T-helper 1 cell (primary cell): ENCODE measurements at places on chromosomes 4 and X.

GRCh38 chrX:118286066-118286762 lies 59.7 kb upstream of the WDR44 start:
- DNase-seq: no peak

DNA sequence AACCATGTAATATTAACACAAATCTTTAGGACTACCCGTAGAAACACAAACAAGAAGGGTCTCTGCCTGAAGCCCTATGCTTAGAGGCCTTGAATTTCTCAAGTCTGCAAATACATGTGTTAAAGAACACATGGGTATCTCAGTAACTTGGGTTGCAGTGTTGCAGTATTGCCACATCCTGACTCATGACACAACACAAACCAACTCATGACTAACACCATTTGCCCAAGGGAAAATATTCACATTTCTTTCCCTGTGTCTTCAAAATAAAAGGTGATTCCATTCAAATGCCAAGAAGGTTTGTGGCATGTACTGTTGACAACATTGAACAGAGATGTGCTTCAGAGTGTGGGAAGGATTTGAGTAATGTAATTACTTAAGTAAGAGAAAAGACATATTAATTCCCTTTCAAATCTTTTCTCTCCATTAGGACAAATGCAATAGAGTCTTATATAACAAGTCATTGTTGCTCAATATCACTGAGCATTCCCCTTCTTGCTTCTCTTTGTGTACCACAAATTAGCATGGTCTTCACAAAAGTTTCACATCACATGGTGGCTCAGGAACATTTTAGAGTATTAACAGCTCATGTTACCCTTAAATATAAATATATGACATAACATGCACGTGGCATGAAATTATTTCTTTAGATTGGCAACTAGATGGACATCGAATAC lies 487.1 kb downstream of the STPG2 start:
- no peak for DNase-seq

- DNase-seq: no peak
Observed at GRCh38 chr4:16225167-16225862, 956 bp downstream of the TAPT1 start.

DNA sequence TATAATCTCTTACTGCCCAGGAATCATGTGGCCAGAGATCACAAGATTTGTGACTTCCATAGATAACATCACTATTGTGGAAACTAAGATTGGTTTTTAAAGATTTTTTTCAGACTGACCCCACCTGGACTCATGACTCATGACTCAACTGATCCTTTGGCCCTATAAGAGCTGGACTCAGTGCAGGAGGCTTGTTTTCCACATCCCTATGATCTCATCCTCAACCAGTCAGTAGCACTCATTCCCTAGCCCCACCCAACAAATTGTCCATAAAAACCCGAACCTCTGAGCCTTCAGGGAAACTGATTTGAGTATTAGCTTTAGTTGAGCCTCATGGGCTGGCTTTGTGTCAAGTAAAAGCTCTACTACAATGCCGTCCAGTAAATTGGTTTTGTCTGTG lies 7.9 kb upstream of the NOCT start:
- no peak for DNase-seq

DNA sequence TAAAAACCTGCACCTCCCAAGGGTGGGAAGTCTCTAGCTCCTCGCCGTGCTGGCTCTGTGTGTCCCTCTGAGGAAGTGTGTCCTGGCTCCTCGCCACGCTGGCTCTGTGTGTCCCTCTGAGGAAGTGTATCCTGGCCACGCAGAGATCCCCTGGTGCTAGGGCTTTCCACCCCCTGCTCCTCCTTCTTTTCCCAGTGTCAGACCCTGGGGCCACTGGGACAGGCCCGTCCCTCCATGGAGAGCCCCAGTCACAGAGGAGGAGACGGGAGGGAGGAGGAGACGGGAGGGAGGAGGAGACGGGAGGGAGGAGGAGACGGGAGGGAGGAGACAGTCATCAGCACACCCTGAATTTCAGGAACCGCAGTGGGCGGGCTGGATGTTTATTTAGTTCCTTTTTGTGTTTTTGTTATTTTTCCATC lies 53.8 kb upstream of the HGFAC start:
- DNase-seq: no peak

GRCh38 chrX:7264399-7264798 lies 116.4 kb upstream of the PUDP start:
- DNase-seq: no peak

GRCh38 chrX:48102874-48103374 lies 27.5 kb upstream of the SPACA5B start:
- DNase-seq: no peak

- no peak for DNase-seq
Observed at GRCh38 chrX:72306851-72307645, 1.3 kb upstream of the CITED1 start.

GRCh38 chr4:165207431-165208220 lies at the start of gene KLHL2:
TSS of gene KLHL2 (plus strand) at chr4:165207561. CDS start at chr4:165207877, 316 bp downstream.
- DNase-seq: peak; percentile 51

GRCh38 chrX:65871671-65872311 lies 168.1 kb downstream of the VSIG4 start:
- DNase-seq: no peak

DNA sequence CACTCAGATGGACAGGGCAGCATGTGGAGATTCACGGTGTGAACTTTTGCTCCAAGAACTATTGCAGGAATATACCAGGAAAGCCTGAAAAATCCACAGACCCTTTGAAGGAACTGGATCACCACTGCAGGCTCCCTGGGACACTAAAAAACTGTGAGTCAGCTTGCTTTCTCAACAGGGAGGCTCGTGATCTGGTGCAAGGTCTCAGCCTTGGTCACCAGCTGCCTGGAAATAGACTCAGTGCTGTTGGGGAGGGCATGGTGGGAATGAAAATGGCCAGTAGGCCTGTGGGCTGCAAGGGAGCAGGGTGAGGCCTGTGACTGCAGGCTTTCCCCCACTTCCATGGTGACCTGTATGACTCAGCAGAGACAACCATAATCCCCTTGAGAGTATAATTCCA lies 426.4 kb upstream of the RPS6KA3 start:
- DNase-seq: no peak

DNA sequence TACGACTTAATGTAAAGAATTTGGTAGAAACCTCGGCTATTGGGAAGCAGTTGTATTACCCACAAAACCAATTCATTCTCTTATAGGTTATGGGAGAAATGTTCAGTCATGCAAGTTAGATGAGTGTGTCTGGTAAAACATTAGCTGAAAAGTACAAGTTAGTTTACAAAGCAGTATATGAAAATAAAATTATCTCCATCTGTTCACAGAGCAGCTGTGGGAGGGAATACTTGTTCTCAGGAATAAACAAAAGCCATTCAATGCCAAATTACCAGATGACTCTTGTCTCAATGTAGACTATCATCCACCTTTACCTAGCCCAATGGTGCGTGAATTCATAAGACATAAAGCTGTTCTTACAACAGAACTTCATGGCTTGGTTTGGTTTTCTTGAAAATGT lies 28.6 kb downstream of the STAP1 start:
- no peak for DNase-seq

GRCh38 chr4:54730581-54730980 lies 72.8 kb downstream of the KIT start:
- DNase-seq: no peak

DNA sequence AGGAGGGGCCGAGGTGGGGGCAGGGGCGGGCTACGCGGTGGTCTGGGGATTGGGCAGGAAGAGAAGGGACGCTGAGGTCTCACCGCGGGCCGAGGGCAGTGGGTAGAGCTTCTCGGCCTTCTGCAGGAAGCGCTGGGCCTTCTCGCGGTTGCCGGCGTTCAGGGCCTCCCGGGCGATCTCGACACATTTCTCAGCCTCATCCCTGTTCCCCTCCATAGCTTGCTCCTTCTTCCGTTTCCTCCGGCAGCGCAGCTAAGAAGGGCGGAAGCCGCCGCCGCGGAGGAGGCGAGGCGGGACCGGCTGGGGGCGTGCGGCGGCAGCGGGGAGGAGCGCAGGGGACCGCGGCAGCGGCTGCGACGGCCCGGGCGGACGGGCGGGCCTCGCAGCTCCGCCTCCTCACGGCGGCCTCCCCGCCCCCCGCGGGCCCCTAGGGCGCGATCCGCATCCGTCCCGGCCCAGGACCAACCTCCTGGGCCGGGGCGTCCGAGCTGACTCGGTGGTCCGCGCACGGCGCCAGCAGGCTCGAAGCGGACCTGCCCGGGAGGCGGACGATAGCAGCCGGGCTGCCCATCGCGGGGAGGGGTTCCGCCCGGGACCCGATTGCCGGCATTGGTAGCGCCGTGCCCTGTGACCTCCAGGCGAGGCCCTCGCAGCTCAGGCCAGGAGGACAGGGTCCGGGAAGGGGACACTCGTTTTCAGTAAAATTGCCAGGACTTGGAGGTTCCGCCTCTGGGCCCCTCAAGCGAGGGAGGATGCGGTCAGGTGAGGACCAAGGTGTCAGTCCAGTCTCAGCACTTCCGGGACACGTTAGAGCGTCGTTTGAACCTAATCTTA lies at the start of gene DNAJB14:
Gene DNAJB14 (minus strand): TSS at position 263 of the 834 bp plus-strand sequence. CDS start 47 bp downstream, at position 216.
- peak; percentile 85 for DNase-seq

- DNase-seq: no peak
Observed at GRCh38 chr4:7800410-7800809, 139.3 kb downstream of the AFAP1 start.

GRCh38 chr4:155906554-155907247 lies 3.2 kb downstream of the TDO2 start:
- no peak for DNase-seq

DNA sequence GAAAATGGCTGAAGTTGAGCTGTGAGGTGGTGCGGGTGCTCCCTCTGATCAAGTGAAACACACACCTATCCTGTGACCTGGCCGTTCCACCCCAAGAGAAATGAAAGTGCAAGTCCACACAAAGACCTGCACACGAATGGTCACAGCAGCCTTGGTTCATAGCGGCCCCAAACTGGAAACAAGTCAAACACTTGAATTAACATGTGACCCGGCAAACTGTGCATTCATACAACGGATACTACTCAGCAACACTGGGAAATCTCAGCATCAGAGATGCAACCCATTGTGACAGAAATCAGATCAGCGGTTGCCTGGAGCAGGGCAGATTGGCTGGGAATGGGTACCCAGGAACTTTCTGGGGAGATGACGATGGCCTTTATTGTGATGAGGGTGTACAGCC lies 7.6 kb downstream of the G6PD start:
- no peak for DNase-seq

GRCh38 chr4:22969287-22969896 lies 276.7 kb downstream of the GBA3 start:
- no peak for DNase-seq

DNA sequence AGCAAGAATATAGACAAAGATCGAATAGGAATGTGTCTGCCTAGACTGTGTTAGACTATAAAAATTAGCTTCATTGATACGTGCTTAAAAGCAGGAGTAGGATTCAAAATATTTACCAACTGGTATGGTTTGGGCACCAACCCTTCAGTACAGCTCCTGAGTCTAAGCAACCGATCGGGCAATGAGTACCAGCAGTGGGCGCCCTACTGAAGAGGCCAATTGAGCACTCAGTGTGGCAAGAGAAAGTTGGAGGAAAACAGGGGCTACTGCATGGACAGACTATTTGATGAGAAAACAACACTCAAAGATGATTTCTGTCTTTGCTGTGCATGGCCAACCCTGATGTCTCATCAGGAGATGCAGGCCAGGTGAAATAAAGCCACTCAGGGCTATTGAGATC lies 176.0 kb upstream of the NWD2 start:
- no peak for DNase-seq

GRCh38 chr4:3683744-3684421 lies 82.3 kb upstream of the ADRA2C start:
- no peak for DNase-seq

DNA sequence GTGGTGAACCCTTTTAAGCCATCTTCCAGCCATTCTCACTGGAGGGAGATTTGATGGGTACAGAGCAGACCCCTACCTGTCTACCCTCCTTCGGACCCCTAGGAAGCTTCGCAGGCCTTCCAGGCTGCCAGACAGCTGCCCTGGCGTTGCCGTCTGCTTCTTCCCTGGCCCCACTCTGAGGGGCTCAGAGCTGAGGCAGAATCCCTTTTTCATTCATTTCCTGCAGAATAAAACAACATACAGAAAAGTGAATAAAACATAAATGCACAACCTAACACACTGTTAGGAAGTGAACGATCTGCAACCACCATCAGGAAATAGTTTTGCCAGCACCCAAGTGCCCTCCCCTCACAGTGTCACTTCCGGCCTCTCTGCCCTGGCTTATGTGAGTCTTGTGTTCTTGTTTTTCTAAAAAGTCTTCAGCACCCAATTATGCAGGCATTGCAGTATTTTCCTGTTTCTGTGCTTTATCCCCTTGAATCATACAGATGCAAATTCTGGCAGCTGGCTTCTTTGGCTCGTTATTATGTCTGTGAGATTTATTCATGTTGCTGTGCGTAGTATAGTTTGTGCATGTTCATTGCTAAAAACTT lies 5.6 kb upstream of the ADD1 start:
- peak; percentile 36 for DNase-seq

GRCh38 chrX:12159799-12160198 lies 21.5 kb downstream of the FRMPD4 start:
- no peak for DNase-seq

GRCh38 chrX:41677183-41678060 lies 11.4 kb upstream of the GPR34 start:
- DNase-seq: no peak

GRCh38 chr4:108224611-108225053 lies 55.9 kb upstream of the LEF1 start:
- DNase-seq: no peak

DNA sequence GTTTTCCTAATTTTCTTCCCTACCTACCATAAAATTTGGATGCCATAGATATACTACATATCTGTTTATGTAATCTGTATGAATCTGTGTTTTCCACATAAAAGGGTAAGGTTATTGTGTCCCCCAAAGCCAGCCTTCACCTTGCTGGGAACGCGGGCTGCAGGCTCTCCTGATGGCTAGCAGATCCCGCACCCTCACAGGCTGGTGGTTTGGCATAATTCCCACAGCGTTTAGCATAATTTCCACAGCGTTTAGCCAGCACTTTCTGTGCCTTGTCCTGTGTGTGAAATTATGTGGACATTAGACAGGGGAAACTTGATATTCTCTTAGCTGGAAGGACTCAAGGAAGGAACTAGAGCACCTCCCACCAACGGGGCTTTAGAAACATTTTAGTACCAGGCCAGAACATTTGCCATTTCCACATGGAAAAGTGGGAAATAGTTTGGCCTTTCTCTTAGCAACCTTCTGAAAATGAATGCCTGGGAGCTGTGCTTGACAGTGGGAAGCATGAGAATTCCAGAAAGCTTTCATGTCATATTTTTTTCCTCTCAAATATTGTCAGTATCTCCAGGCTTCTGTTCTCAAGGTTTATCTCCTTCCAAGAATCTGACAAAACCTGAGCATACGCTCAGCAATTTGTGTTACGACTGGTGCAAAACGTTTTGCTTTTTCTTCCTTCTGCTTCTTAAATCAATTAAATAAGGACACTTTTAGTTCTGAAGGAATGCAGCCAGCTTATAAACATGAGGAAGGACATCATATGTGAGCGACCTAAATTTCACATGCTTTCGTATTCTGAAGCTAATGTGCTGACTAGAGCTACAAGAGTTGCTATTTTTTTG lies 67.9 kb downstream of the STK32B start:
- no peak for DNase-seq

GRCh38 chr4:155543126-155543765 lies 123.4 kb upstream of the GUCY1A1 start:
- no peak for DNase-seq
